ENCODE measurements at places on chromosomes 6 and 20.

- DNase-seq = no peak
Measured at GRCh38 chr6:14743144-14743473, 502.8 kb upstream of the JARID2 start.

DNA sequence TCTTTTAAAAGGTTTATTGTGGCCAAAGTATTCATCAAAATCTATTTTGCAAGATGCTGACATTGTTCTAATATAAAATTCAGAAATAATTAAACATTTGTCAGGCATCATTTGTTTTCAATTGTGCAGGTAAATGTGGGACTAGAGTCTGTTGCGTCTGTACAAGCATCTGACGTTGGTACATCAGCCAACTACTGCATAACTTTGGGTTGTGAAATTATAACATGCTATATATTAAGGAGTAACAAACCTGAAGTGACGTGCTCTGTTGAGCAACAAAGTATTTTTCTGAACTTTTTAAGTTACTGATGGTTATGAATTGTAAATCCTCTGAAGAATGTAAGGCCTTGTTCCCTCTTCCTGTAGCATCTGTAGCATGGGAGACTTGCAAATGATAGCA lies 66.0 kb downstream of the RNF182 start:
- DNase-seq = no peak

GRCh38 chr20:1255675-1256074 lies 10.4 kb upstream of the SNPH start:
- DNase-seq = no peak

DNA sequence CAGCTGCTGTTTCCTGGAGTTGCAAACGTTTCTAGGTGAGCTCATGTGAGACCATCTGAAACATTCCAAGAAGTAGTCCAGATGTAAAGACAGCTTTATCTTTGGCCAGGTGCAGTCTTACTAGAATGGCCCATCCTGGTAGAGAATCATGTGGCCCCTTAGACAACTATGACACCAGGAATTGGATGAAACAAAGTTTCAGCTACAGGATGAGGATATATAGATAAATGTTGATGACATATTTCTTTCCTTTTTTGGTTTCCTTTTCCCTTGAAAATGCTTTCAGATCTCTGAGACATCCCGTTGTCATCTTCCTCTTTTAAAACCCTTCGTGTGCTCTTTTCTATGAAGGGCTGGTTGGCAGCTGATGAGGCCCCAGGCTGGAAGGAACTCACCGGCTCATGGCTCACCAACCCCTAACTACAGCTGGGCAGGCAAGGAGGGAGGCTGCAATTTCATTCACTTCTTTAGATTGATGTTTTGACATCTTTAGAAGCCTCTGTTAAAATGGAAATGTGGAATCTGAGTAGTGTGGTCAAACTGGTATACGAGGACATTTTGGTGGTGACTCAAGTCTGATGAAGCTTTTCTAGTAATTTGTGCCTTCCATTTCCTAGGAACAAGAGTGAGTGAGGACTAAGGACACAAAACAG lies 167.9 kb upstream of the TNFAIP3 start:
- no peak for DNase-seq

- no peak for DNase-seq
Measured at GRCh38 chr6:135008072-135008940, 46.3 kb downstream of the HBS1L start.

GRCh38 chr6:35503534-35503933 lies 6.7 kb upstream of the TEAD3 start:
- DNase-seq = no peak

GRCh38 chr20:38831995-38832620 lies 26.6 kb downstream of the PPP1R16B start:
- DNase-seq = no peak

GRCh38 chr6:142802124-142802523 lies 142.9 kb downstream of the HIVEP2 start:
- DNase-seq = no peak

DNA sequence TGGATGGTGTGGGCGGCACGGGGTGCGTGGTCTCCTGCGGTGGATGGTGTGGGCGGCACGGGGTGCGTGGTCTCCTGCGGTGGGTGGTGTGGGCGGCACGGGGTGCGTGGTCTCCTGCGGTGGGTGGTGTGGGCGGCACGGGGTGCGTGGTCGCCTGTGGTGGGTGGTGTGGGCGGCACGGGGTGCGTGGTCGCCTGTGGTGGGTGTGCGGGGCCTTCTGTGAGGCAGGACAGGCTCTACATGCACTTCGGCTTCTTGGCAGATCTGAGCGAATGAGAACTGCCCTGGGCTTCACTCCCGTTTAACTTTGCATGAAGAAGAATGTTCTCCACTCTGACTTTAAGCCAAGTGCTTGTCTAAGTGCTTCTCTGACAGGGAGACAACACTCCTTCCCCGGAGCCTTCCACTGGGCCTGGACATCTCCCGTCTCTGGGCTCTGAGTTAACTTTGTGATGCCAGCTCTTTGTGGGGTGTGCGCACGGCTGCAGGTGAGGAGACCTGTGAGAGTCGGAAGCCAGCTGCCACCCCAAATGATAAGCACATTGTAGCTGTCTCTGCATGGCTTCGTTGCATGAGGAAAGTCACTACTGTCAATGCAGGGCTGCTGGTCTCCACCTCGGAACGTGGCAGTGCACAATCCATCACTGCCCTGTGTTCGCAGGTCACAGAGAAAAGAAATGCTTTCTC lies 244.8 kb downstream of the DLL1 start:
- no peak for DNase-seq

- no peak for DNase-seq
Measured at GRCh38 chr6:170221052-170221752, 69.7 kb downstream of the DLL1 start.

DNA sequence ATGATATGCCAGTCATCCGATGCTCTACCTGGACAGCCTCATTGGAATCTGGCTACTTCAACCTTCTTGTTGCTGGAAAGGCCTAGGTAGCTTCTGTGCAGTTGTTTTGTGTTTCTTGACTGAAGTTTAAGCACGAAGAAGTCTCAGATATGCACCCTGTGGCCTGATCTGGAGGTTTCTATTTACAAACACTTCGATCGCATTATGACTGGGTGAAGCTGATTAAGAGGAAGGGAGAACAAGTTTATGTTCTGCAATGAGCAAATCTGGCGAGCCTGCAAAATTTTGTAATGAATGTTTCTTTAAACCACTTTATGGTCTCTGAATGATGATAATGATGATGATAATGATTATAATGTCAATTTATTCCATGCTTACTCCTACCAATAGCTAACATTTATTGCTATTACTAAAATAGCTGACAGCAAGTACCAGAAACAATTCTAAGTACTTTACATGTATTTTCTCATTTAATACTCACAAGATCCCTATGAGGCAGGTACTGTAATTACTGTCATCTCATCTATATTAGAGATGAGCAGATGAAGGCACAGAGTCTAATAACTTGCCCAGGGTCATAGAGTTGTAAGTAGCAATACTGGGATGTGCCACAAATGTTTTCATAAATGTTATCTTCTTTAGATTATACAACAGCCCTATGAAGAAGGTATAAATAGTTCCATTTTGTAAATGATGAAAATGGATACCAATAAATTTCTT lies 126.1 kb upstream of the UST start:
- no peak for DNase-seq

DNA sequence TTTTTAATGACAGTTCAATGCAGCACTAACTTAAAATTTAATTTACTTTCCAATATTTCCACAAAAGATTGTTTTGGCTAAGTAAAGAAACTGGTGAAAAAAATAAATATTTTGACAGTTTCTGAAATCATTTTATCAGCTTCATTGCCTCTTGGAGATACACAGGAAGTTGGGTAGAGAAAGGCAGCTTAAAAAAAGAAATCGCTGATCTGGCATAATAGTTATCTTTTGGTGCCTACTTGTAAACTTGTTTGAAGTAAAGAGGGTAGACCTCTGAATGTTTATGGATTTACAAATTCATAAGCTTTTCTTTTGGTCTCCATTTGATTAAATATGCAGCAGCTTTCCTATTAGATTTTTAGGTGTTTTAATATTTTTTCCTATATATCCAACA lies 103.4 kb downstream of the RTN4IP1 start:
- DNase-seq = no peak

DNA sequence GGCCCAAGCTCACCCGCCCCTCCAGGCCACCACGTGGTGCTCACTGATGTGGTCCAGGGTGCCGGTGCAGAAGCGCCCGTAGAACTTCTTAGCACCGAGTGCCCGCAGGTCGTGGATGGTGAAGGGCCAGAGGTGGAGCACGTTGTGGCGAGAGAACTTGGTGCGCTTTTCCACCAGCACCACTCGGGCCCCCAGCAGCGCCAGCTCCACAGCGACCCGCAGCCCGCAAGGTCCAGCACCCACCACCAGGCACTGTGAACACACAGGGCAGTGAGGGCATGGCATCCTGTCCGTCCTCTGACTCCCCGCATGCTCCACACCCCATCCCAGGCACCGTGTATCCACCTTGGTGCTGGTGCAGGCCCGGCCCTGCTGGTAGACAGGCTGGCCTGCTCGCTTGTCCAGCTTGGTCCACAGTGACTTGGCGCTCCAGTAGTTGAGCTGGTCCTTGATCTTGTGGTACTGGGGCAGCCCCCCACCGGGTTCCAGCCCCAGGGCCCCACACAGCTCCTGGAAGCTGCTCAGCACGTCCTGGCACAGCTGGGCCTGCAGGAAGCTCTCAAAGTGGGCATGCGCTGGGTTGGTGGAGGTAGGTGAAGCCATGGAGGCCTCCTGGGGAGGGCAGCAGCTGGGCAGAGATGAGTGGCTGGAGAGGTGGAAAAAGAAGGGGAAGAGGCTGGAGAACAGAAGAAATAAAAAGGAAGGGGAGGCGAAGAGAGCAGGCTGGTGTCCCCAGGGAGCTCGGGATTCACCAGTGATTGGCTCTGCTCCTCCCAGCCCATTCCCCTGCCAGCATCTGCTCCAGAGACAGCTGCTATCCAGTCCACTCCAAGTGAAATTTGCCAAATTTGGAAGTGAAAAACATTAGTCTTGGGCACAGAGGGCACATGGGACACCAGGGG lies 1.7 kb downstream of the MICAL1 start:
- no peak for DNase-seq

GRCh38 chr6:163804991-163805390 lies 390.5 kb downstream of the QKI start:
- DNase-seq = no peak

DNA sequence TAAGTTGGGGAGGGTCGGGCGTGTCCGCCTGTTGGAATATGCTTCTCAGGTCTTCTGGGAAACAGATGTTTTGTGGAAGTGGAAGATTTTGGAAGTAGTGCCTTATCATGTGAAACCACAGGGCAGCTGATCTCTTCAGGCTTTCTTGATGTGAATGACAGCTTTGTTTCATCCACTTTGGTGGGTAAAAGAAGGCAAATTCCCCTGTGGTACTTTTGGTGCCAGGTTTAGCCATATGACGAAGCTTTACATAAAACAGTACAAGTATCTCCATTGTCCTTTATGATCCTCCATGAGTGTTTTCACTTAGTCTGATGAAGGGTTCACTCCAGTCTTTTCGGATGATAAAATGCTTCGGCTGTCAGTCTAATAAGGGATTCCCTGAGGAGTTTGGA lies 4.6 kb downstream of the IRF4 start:
- DNase-seq = no peak

- DNase-seq = no peak
Measured at GRCh38 chr6:38136547-38136946, 317.0 kb downstream of the ZFAND3 start.

GRCh38 chr20:25380945-25381614 lies 9.6 kb downstream of the ABHD12 start:
- no peak for DNase-seq

DNA sequence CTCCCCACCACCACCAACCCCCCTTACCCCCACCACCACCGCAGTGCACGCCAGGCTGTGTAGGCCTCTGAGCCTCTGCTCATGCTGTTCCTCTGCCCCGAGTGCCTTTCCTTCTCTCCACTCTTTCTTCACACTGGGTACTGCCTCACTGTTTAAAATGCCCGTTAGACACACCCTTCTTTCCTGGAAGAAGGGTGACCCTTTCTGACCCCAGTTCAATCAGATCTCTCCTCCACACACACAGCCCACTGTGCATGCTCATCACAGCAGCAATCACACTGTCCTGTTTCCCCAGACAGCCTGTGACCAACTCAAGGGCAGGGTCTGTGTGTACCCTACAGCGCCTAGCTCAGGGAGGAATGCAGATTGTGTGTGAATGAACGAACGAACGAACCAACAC lies 10.0 kb downstream of the TMEM74B start:
- DNase-seq = no peak

DNA sequence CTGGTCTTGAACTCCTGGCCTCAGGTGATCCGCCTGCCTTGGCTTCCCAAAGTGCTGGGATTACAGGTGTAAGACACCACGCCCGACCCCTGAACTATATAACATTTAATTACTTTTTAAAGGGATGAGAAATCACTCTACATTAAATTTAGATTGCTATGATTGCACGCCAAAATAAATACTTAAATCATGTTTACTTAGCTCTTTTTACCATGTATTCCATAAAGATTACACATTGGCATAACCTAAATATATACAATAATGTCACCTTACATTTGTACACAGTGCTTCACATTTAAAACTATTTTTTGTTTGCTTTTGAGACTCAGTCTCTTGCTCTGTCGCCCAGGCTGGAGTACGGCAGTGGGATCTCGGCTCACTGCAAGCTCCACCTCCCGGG lies 86.4 kb downstream of the IRAK1BP1 start:
- DNase-seq = no peak

GRCh38 chr6:125658136-125658535 lies 91.3 kb upstream of the HEY2 start:
- DNase-seq = no peak

DNA sequence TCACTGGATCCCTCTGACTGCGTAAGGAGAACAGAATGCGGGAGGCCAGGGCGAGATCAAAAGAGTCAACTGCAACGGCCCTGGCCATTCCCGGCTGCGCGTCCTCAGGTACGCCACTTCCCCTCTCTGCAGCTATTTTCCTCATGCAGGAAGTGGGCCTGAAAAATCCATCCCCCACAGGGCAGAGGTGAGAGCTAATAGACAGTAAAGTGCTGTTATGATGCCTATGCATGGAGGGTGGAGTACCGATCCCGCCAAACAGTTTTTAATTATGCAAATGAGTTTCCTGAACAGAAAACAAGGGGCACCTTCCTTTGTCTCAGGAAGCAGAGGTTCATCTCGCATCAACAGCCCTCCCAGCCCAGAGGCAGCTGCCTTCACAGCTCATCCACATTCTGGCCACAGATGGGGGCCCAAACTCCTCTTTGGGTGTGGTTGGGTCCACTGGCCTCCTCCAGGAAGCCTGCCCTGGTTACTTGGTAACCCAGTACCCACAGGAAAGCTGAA lies 9.3 kb downstream of the PREX1 start:
- no peak for DNase-seq

GRCh38 chr6:106533054-106533453 lies 96.2 kb downstream of the RTN4IP1 start:
- no peak for DNase-seq

GRCh38 chr6:44842616-44843015 lies 455.1 kb downstream of the CDC5L start:
- no peak for DNase-seq

- no peak for DNase-seq
Measured at GRCh38 chr20:6469695-6470094, 297.8 kb upstream of the BMP2 start.

DNA sequence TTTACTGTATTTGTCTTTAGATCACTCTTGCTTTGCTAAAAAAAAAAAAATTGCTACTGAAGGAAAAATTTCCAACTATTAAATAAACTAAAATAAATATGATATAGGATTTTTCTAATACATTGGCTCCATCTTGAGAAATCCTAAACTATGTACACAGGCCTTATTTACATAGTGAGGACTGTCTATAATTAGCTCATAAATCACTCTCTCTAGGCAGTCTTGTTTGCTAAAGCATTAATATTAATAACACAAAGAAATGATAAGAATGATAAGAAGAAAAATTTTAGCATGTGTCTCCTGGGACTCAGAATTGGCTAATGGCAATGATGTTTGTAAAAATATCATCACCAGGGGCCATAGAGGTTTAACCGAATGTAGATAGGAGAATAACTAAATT lies 13.3 kb upstream of the CRYBG1 start:
- DNase-seq = no peak
